ENCODE measurements at places on chromosomes 7 and 10. TPM values are rescaled to one million over a fixed set of nuclear protein-coding genes. Genes with fewer than 3 reads are reported as not detected.

DNA sequence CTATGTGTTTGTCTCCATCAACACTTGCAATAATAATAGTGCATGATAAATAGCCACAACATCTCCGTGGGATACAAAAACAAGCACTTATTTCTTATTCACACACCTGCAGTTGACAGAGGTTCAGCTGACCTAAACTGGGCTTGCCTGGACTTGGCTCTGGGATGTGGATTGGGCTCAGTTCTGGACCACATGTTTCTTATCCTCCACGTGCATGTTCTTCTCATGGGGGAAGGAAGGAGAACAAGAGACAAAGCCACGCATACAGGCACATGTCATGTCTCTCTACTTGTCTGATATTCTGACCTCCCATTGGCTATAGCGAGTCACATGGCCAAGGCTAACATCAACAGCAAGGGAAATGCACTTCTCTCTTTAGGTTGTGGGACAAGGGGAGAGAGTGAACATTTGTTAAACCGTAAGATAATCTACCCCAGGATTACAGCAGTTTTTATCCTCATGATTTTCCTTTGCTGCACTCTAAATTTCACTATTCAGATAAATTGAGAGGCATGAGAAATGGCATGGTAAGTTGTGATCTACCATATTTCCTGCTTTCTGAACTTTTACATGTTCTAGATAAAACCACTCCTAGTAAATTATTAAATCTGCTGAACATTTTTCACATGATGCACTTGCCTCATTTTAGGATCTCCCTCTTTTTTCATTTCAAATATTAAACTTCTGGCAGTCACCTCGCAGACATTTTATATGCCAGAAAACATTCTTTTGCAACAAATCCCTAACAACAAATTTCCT lies 33.7 kb downstream of the CFAP58 start:
- DNase-seq: no peak
- H3K4me3 ChIP-seq: no peak overlapping the region
- H3K4me1 ChIP-seq: peaks cover 7% of the 10 kb centered on the region
- peaks cover under 1% of the 10 kb centered on the region for H3K27me3 ChIP-seq
- no peaks in the 10 kb centered on the region for H3K36me3 ChIP-seq
- H3K27ac ChIP-seq: no peak overlapping the region

Gene NRG3
- total RNA-seq: not detected

Gene BLVRA
- 36.4 TPM for total RNA-seq

Gene FERD3L
- total RNA-seq: not detected

GRCh38 chr7:97272237-97272975 lies 154.9 kb downstream of the SDHAF3 start:
- no peak overlapping the region for H3K4me3 ChIP-seq
- no peak overlapping the region for H3K27ac ChIP-seq
- H3K27me3 ChIP-seq: peaks cover 10% of the 10 kb centered on the region

Data from PC-9 (cell line).